M059J (cell line): ENCODE measurements at places on chromosomes 12 and 14. TPM values are rescaled to one million over a fixed set of nuclear protein-coding genes. Genes with fewer than 3 reads are reported as not detected.

- DNase-seq, result no peak
Observed at GRCh38 chr12:49539406-49540228, 787 bp downstream of the KCNH3 start.

GRCh38 chr12:4307593-4308333 is 13.2 kb upstream of the TIGAR start:
- peak; percentile 70 for DNase-seq

GRCh38 chr14:105043641-105044040 is 21.6 kb downstream of the GPR132 start:
- no peak for DNase-seq

The RAB35 gene
- 19.9 and 28.6 TPM in 2 replicates for total RNA-seq

The TRIM9 gene
- total RNA-seq, result 1.3 and 2.0 TPM in 2 replicates

The ASCL1 gene
- not detected in 2 replicates for total RNA-seq
